ENCODE measurements at places on chromosomes 2 and 18.
A peak's percentile ranks its signal among the peaks of the same experiment; 100 is the strongest.

DNA sequence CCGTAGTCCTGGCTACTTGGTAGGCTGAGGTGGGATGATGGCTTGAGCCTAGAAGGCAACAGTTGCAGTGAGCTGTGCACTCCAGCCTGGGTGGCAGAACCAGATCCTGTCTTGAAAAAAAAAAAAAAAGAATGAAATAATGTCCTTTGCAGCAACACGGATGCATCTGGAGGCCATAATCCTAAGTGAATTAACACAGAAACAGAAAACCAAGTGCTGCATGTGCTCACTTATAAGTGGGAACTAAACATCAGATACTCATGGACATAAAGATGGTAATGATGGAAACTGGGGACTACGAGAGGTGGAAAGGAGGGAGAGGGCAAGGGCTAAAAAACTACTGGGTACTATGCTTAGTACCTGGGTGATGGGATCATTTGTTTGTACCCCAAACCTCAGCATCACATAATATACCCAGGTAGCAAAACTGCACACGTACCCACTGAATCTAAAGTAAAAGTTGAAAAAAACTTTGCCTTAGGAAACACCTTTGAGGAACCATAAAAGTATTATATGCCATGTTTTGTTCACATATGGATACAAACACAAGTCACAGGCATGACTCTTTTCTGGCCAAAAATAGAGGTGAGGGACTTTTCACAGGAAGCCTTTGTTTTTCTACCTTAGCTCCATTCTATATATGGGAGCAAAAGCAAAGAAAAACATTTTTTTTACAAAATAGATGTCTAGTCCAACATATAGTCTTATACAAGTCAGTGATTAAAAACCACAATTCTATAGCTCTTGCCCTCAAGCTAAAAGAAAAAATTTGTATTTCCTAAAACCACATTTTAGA lies 36.6 kb downstream of the GPR155 start:
- no peak for DNase-seq

GRCh38 chr2:68824831-68825230 lies 46.4 kb downstream of the BMP10 start:
- DNase-seq = no peak

DNA sequence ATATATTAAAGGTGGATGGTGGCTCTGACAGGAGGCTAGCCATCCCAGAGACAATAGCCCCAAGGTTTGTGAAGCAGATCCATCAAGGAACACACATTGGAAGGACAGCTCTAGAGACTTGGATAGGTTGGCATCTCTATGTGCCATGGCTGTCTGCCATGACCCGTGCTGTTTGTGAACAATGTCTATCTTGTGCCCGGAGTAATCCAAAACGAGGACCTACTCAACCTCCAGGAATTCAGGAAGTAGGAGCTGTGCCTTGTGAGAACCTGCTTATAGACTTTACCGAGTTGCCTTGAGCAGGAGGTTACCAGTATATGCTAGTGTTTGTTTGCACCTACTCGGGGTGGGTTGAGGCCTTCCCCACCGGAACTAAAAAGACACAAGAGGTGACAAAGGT lies 43.1 kb upstream of the SELENOI start:
- no peak for DNase-seq

GRCh38 chr2:85246348-85246747 lies 81.4 kb downstream of the TGOLN2 start:
- DNase-seq = peak; percentile 7

- DNase-seq = no peak
Measured at GRCh38 chr2:237742614-237743013, 56.0 kb upstream of the RBM44 start.

GRCh38 chr2:45714679-45715078 lies 63.2 kb downstream of the PRKCE start:
- DNase-seq = no peak

DNA sequence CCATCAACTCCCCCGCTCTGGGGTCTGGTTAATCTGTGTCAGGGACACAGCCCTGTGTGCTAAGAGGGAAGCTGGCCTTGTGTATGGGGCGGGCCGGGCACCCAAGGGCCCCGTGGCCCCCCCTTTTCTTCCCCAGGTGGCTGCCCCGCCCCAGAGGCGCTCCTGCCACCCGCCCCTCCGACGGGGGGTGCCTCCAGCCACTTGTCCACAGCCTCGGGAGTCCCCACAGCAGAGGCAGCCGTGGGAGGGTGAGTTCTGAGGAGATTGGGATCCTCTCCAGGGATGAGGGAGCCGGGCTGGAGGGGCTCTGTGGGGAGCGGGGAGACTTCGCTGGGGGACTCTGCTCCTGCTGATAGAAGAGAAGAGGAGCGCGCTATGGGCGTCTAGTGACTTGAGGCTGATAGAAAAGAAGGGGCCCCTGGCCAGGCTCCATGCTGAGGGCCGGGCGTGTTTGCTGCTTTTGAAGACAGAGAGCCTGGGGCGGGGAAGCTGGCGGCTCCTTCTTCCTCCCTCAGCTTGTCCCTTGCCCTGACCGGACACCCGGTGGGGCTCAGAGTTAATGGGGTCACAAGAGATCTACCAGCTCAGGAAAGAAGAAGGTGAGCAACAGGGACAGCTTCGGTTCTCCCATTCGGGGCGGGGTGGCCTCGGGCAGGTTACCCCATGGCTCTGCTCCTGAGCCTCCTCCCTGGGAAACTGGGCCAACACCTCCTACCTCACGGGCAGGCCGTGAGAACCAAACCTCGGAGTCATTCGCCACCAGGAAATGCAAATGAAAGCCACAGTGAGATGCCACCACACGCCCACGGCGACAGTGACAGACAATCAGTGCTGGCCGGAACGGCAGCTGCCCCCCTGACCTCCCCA lies 89.4 kb upstream of the TAF1B start:
- peak; percentile 3 for DNase-seq

DNA sequence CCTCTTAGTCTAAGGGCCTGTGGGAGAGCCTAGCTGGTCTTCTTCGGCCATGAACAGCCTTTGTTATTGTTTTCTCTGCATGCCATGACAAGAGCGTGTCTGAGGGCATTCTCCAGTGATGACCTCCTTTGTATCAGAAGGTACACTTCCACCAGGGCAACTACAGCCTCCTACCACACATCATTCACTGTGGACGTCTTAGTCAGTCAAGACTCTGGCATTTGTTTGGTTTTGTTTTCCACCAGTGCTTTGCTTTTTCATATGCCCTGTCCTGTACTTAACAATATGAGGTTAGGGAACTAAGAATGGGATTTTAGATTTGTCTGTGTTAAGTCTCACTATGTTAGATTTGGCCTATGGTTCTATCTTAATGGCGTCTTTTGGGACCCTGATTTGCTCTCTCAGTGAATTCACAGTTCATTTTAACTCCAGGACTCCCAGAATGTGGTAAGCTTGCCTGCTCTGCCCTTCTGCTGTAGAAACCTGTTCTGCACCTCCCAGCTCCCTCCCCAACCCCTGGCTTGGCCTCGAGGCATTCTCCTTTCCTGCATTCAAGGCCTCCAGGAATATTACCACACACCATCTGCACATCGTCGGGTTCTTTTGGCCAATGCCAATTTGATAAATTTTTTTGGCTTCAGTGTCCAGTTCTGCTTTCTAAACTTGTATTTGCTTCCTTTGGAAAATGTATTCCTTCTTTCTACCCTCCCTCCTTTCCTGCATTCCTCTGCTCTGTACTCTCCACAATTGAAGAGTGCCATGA lies 42.8 kb upstream of the IL1R1 start:
- DNase-seq = no peak

DNA sequence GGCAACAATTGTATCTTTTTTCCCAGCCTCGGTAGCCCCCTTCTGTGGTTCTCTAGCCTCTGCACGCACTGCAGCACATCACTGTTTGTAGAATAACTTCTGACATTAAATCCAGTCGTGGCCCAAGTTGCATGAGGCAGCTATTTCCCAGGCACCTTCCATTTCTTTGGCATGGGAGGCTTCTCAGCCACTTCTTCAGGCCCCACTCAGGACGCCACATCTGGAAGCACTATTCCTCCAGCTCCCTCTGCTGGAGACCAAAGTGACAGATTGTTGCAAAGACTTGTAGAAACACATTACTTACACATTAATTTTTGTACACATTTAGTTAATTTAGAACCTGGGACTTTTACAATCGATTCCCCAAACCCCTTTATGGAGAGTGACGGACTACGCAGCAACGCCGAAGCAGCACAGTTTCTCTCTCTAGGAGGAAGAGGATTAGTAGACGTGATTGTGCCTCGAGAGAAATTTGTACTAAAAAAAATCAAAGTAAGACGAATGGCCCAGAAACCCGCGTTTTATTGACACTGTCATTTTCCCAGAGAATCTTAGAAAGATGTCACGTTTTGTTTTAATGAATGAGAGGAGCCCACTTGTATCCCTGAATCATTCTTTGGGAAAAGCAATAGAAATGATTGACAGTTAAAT lies 57.8 kb upstream of the RGPD5 start:
- DNase-seq = peak; percentile 46

DNA sequence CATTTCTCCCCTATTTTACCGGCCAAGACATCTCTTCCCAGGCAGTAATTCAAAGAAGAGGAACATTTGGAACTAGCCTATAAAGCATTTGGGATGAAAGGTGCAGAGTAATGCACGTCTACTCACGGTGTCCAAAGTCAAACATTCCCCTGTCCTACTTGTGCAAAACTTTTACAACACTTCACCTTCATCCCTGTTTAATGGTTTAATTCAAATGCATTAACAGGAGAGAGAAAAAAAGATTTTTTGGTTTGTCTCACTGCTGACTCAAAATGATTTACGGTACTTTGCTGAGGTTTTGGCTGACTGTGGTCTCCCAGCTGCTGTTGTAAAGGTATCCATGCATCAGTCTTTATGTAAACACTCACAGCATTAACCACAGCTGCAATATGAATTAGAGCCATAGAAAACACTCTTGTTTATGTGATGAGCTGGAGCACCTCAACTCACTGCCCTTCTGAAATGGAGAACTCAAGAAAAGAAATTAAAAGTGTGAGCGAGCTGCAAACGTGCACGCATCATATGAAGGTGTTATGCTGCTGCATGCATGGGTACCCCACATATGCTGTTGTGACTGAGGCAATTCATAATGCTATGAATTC lies 220.5 kb downstream of the PIEZO2 start:
- no peak for DNase-seq

GRCh38 chr2:46917628-46918027 lies 2.0 kb upstream of the MCFD2 start:
- no peak for DNase-seq

- peak; percentile 3 for DNase-seq
Measured at GRCh38 chr2:225074366-225074765, 32.1 kb upstream of the DOCK10 start.

- DNase-seq = no peak
Measured at GRCh38 chr2:47617028-47617427, 165.9 kb upstream of the MSH6 start.

DNA sequence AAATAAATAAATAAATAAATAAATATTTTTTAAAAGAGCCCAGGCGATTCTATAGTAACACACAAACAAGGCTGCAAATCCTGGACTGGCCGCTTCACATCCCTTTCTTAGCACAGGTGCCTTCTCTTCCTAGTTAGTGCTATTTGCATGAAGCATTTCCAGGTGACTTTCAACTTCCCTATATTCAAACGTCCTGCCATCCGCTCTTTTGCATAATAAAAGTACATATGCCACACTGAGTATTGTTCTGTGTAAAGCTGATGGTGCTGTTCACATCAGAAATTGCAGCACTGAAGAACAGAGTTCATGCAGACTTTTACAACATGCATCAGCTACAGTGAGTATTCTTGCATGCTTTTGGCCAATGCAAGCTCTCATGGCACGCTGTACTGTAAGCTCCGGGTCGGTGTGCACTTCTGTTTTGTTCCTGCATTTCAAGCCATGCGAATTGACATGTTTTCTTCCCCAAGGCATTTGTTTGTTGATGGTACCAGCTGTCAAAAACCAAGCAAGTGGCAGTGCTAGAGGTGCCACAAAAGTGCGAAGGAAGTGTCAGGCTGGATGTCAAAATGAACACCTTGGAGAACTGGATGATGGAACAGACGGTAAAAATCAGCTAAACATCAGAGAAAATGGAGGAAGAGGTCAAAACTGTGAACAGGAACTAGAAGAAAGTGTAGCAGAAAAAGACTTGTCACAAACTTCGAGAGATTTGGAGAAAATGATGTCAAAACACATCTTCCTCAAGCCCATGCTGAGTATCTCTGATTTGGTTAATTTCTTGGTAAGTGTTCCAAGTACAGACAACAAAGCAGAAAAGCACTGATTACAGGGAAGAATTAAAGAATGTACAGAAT lies 25.5 kb upstream of the CEP68 start:
- DNase-seq = no peak

DNA sequence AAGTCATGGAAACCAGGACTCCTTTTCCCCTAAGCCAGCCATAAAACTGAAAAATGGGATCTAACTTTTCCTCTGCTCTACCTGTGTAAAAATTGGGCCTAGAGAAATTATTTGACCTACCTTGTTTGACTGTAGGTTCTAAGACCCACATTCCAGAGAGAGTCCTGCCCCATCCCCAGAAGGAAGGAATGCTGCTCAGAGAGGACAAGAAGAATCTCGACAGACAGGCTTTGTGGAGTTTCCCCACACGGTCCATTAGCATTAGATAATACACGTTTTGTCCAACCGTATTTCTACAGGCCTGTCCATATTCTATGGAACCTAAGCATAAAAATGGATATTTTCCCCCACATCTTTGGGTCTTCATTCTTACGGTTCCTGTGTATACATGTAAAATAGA lies 403.3 kb downstream of the METTL4 start:
- no peak for DNase-seq

DNA sequence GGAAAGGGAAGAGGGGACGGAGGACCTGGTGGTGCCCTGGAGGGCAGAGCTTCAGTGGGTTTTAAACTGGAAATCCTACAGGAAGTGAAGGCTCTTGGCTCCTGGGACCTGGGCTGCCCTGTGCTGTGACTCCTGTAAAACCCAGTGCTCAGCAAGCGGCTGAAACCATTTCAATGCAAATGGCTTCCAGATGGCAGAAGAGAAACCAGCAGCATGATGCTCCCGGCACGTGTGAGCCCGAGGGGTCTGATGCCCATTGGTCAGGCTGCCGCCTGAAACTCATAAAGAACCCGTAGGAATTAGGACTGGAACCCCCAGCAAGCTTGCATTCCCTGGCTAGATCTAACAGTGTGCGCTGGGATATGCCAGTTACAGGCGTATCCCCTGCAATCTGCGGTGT lies 109.2 kb upstream of the THOC1 start:
- no peak for DNase-seq

DNA sequence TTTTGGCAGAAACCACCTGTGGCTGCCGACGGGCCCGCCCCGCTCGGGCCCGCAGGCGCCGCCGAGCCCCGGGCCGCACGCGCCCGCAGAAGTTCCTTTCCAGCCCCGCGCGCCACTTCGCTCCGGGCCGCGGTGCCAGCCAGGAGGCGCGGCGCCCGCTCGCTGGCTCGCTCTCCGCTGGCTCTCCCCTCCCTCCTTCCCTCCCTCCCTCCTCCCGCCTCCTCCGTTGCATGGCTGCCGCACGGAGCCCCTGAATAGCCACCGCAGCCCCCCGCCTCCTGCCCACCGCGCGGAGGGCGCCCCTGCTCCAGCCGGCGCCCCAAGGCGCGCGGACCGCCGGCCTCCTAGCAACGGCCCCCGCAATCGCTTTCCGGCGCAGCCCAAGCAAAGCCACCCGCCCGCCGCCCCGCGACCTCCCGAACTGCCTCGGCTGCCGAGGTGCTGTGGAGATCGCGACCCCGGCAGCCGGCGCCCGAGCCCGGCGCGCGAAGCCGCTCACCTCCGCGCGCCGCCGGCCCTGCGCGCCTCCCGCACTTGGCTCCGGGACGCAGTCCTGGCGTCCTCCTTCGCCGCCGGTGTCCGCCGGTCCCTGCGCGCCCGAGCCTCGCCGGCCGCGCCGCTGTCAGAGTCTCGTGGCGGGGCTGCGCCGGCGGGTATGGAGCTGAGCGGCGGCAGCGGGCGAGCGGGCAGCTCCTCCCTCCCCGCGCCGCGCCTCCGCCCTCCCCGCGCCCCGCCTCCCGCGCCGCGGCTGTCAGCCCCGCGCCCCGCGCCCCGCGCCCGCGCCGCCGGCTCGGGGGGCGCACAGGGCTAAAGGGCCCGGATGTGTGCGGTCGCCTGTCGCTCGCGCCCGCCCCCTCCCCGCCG lies at the start of gene ZBTB7C:
ZBTB7C (minus strand) TSS at position 657 of the 864 bp plus-strand sequence.
- DNase-seq = peak; percentile 93

All from NCI-H69 (cell line).